ENCODE measurements at places on chromosomes 1 and 21.

- no peak for DNase-seq
These were observed 563.0 kb upstream of the CHRM3 start for GRCh38 chr1:238823416-238823815.

DNA sequence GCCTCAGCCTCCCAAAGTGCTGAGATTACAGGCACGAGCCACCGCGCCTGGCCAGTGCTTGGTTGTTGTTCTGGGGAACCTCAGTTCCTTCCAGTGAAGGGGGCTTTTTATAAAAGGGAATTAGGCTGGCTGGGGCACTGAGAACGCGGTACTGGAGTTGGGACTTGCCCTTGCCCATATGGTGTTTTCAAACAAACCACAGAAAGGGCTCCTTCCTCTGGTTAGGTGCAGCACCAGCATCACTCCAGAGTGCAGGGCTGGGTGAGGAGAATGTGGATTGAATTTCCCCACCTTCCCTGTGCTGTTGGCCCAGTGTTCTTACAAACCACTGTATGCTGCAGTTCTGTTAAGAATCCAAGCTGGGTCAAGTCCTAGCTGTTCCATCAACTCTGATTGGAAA, 5.3 kb downstream of the MAN1C1 start:
- no peak for DNase-seq

DNA sequence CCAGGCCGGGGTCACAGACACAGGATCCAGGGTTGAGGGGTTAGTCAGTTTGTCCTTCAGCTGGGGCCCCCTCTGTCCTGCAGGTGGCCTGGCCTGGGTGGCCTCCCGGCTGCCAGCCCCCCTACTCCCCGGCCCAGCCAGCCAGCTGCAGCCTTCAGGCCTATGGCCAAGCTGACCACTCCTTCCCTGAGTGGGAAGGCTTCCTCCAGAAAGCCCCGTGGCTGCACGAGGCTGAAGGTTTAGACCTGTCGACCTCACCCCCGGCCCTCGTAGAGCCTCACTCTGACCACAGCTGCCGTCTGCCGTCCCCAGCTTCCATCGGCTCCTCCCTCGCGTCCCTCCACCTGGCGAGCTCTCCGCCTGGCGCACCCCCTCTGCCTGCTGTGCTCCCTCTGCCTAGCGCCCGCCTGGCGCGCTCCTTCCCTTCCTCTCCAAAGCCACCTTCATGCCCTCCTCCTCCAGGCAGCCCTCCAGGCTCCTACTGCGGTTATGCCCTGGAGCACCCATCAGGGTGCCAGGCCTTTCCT, 9.6 kb downstream of the TTLL10 start:
- no peak for DNase-seq

DNA sequence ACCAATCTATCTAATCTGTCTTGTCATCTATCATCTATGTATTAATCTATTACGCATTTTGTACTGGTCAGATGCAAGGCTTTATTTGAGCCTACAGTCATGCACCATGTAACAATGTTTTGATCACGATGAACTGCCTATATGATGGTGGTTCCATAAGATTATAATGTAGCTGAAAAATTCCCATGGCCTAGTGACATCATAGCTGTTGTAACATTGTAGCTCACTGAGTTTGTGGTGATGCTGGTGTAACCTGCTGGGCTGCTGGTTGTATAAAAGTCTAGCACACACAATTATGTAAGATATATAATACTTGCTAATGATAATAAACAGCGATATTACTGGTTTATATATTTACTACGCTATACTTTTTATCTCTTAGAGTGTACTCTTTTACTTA, 64.8 kb upstream of the IGSF5 start:
- no peak for DNase-seq

- DNase-seq, result peak; percentile 19
These were observed 56.4 kb upstream of the RGS7 start for GRCh38 chr1:241413386-241413785.

- DNase-seq, result no peak
These were observed 22.5 kb upstream of the FCRL5 start for GRCh38 chr1:157574836-157575235.

GRCh38 chr1:246794828-246795671, 70.8 kb downstream of the SCCPDH start:
- DNase-seq, result peak; percentile 48

GRCh38 chr1:47931395-47931794, 65.8 kb downstream of the TRABD2B start:
- DNase-seq, result peak; percentile 47

- no peak for DNase-seq
These were observed 233.8 kb downstream of the TTLL7 start for GRCh38 chr1:83765125-83765524.

GRCh38 chr1:220572416-220572815, 44.5 kb downstream of the MARK1 start:
- DNase-seq, result no peak

- DNase-seq, result peak; percentile 54
These were observed 50.7 kb upstream of the ST6GALNAC3 start for GRCh38 chr1:76023669-76024435.

- no peak for DNase-seq
These were observed 197.4 kb upstream of the GALNT2 start for GRCh38 chr1:229869687-229870086.

DNA sequence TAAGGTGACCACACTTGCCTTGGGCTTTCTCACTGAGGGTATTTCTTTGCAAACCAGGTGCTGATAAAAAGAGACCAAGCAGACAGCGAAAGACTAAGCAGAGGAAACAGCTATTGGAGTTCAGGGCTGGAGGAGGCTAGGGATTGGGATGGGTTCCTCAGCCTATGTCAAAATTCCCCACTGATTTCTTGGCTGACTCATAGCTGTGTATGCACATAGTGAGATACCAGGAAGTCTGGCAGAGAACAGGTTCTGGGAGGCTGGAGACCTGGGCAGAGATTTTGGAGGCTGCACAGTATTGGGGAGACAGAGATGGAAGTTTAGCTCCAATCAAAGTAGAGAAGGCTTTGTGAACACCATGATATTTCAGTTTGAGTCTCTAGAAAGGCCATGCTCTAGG, 25.3 kb downstream of the YARS1 start:
- no peak for DNase-seq

- no peak for DNase-seq
These were observed 122.2 kb upstream of the ADGRL4 start for GRCh38 chr1:79128722-79129121.

DNA sequence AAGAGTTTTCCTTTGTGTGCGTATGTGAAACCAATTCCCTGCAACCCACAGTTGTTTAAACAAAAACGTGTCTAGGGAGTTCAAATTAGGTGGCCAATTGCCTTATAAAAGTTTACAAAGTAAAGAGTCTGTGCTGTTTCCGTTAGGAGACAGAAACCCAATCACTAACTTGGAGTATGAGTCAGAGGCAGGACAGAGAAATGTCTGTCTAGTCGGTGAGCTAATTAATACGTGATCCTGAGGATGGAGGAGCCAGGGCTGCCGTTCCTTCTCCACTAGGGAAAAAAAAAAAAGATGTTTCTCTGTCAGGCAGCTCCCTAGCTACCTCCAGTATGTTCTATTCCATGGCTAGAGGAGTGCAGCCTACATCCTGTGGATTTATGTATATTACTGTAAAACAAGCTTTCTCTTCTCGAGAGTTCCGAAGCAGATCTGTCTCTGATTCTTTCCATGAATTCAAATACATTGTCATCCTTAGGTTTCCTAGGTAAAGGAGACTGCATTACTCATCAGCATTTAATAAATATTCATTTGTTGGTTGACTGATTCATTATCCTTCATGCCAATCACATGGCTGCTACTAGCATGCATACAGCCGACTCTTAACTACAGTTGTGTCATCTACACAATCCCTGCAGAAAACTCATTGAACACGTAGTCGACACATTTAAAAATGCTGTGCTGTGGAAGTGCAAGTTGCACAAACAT, 430.6 kb downstream of the KIF26B start:
- no peak for DNase-seq

DNA sequence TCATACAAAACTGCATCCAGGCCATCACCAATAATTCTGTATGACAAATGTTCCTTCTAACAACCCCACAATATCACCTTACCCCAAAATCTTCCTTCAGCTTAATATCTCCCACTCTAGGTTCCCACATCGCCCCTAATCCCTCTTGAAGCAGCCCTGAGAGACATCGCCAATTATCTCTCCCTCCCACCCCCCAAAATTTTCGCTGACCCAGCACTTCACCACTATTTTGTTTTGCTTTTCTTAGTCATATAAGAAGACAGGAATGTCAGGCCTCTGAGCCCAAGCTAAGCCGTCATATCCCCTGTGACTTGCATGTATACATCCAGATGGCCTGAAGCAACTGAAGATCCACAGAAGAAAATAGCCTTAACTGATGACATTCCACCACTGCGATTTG, 126.3 kb downstream of the ADGRL4 start:
- no peak for DNase-seq

DNA sequence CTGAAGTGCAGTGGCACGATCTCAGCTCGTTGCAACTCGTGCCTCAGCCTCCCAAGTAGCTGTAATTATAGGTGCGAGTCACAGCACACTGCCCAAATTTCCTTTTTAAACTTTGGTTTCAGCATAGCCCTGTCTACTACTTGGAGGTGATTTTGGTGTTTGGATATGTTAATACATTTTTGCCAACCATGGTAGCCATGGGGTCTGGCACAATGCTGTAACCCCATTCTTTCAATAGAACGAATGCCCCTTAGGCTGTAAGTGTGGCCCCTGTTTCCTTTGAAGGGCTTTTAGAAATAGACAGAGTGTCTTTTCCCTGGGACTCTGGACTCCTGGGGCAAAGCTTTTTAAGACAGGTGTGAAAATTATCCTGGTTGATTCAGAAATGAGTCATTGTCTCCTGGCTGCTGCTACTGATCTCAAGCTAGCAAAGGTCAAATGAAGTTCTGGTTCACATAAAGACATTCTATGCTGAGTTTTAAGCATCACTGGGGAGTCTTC, 141.1 kb upstream of the RUNX1 start:
- peak; percentile 14 for DNase-seq

DNA sequence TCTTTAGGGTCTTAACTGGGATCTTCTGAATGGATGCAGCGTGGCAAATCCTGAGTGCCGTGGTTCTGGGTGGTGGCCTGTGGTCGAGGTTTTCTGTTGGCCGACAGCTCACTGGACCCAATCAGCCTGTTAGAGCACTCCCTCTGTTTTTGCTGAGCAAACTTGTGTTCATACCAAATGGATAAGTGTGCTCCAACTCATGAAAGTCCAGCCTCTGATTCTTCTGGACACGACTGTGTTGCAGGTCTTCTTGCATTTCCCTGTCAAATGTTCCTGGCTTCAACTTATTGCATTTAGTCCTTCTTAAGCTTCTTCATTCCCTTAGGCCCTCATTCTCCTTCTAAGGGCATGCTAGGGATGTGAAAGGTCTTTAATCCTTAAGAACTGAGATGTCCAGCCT, 63.7 kb downstream of the AJAP1 start:
- DNase-seq, result no peak

GRCh38 chr1:77310924-77311323, 29.1 kb downstream of the AK5 start:
- no peak for DNase-seq

GRCh38 chr1:158203693-158204457, 23.2 kb downstream of the CD1D start:
- DNase-seq, result peak; percentile 69
